ENCODE measurements at places on chromosomes 7 and 10. TPM values are rescaled to one million over a fixed set of nuclear protein-coding genes. Genes with fewer than 3 reads are reported as not detected.

Gene BPGM
- 45.6 TPM for total RNA-seq

Gene ADGRA1
- total RNA-seq, result not detected

Gene NACAD
- 0.47 TPM for total RNA-seq

Gene GPR15LG
- not detected for total RNA-seq

Gene BUD31
- total RNA-seq, result 191 TPM

Gene PPP1R3C
- total RNA-seq, result 36.7 TPM

Gene GIMAP5
- total RNA-seq, result 0.08 TPM

Gene PTEN
- total RNA-seq, result 235 TPM

Gene AUTS2
- 0.75 TPM for total RNA-seq

Gene PLAC9
- 24.6 TPM for total RNA-seq

Gene CNNM1
- total RNA-seq, result under 0.01 TPM

Gene CYP2C8
- total RNA-seq, result not detected

Gene FAM170B
- total RNA-seq, result not detected

Gene TCAF2
- total RNA-seq, result 2.1 TPM

Gene PNLIPRP3
- not detected for total RNA-seq

Gene VPS26A
- 27.7 TPM for total RNA-seq

Gene VAX1
- total RNA-seq, result not detected

Gene HOXA5
- not detected for total RNA-seq

Gene TLX1
- total RNA-seq, result not detected

Gene HHEX
- total RNA-seq, result 7.7 TPM

Gene SPRN
- 0.12 TPM for total RNA-seq

Gene ELMO1
- 0.15 TPM for total RNA-seq

Gene HOXA11
- not detected for total RNA-seq

Gene HYAL4
- not detected for total RNA-seq

Gene MYH16
- 0.08 TPM for total RNA-seq

Gene TMEM273
- total RNA-seq, result not detected

Gene COL17A1
- 0.23 TPM for total RNA-seq

Gene TUBAL3
- not detected for total RNA-seq

Gene TCF7L2
- total RNA-seq, result 4.1 TPM

Gene PNLIPRP1
- not detected for total RNA-seq

Gene PLOD3
- 58.6 TPM for total RNA-seq

Gene THSD7A
- total RNA-seq, result 0.38 TPM

Gene FXYD4
- not detected for total RNA-seq

Gene ACHE
- total RNA-seq, result not detected

Gene ODAD2
- total RNA-seq, result 0.12 TPM

Gene PLXNA4
- 23.5 TPM for total RNA-seq

Gene SERPINE1
- 1,526 TPM for total RNA-seq

Gene ABHD11
- total RNA-seq, result 6.6 TPM

Gene ATOH7
- not detected for total RNA-seq

Gene ASAH2
- 1.1 TPM for total RNA-seq

Gene AKR1D1
- total RNA-seq, result not detected

Gene CHAT
- total RNA-seq, result not detected

Gene SEMA3E
- total RNA-seq, result not detected

Gene CPXM2
- total RNA-seq, result 19.4 TPM

Gene LIPM
- not detected for total RNA-seq

Measured in smooth muscle cell of the coronary artery (primary cell).